ENCODE measurements at places on chromosomes 4 and X.

- no peak for DNase-seq
Measured at GRCh38 chr4:115781528-115782146, 668.2 kb upstream of the NDST4 start.

- DNase-seq = no peak
Measured at GRCh38 chrX:88735835-88736234, 11.2 kb upstream of the CPXCR1 start.

- no peak for DNase-seq
Measured at GRCh38 chrX:80799584-80799983, 10.1 kb downstream of the BRWD3 start.

DNA sequence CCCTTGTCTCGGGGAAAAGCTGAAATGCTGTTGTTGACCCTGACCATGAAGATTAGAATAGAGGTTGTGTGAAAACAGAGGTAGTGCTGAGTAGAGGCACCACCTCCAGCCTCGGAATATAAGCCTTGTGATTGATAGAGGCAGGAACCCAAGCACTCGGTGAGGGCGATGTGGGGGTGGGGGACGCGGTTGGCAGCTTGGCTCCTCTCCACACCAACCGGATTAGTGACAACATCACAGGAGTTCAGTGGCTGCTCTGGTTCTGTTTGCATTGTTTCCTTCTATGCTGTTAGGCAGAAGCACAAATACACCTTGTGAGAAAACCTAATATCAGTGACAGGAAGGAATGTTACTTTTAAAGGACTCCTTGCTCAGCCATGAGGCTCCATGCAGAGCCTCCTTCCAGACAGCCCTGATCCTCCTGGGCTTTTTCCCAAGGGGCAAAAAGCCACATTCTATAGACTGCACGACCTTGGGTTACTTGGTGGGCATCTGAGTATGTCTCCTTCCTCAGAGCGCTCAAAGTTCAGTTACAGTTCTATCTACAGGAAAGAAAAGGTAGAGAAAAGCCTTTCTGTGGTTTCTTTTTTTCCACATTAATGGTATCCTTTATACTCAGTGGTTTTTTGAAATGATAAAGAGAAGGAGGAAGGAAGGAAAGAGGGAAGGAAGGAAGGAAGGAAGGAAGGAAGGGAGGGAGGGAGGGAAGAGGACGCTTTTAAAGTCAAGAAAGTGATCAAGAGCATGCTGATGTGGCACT, 150.4 kb upstream of the NOCT start:
- no peak for DNase-seq

GRCh38 chr4:111494971-111495370, 650.3 kb upstream of the FAM241A start:
- DNase-seq = no peak

DNA sequence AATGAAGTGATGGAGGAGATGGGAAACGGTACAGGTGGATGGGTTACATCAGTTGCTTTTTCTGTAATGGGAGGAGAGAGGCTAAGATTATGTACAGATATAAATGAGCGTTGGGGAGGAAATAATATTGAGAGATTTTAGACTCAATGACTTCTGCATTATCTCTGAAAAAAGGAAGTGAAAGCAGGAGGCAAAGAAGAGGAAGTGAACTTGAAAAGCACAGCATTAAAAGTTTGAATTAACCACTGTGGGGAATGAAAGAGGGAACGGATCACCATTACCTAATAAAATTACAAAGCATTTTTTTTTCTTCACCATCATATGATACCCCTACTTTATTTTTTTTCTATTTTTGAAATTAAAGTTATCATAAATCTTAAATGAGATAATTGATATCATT, 1025.5 kb downstream of the RPA4 start:
- no peak for DNase-seq

GRCh38 chrX:55167901-55168300, 52.2 kb upstream of the PAGE5 start:
- DNase-seq = no peak
